ENCODE measurements at places on chromosomes 7 and 10. TPM values are rescaled to one million over a fixed set of nuclear protein-coding genes. Genes with fewer than 3 reads are reported as not detected.

- H3K27me3 ChIP-seq, result peaks cover 51% of the 10 kb centered on the region
- no peak for DNase-seq
- H3K4me3 ChIP-seq, result no peak overlapping the region
- H3K36me3 ChIP-seq, result no peaks in the 10 kb centered on the region
Measured at GRCh38 chr10:75418293-75418692, 13.1 kb upstream of the LRMDA start.

DNA sequence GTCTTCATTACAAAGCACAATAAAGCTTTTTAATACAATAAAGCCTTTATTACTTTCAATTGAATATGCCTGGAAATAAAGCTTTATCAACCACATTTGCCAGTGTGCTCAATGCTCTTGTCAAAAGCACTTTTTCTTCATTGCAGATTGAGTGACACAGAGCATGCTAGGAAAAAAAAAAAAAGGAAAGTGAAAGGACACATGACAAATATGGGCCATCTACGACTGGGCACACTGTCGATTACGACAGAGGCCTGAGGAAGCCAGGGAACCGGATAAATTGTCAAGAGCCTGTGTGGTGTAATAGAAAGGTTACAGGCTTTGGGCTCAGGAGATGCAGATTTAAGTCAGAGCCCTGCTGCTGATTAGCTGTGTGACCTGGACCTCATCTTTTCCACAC is 84.8 kb upstream of the LRGUK start:
- H3K4me3 ChIP-seq, result no peak overlapping the region
- H3K27ac ChIP-seq, result no peak overlapping the region
- H3K36me3 ChIP-seq, result peaks cover under 1% of the 10 kb centered on the region
- no peaks in the 10 kb centered on the region for H3K27me3 ChIP-seq

DNA sequence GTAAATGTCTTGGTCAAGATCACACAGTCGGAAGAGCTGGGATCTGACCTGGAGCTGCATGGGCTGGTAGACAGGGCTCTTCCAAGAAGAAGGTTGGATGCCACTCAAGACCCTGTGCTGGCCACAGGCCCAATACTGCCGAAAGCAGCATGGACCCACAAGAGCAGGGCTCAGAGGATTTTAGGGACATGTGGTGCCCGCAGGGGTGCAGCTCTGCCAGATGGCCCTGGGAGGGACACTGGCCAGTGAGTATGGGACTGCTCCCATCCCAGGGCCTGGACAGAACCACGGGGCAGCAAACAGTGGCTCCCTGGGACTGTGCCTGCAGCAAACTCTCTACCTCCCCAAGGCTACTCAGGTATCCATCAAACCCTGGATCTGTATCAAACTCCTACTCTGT is 12.4 kb downstream of the MAT1A start:
- H3K27ac ChIP-seq, result no peak overlapping the region
- H3K27me3 ChIP-seq, result peaks cover 9% of the 10 kb centered on the region
- no peak overlapping the region for H3K4me3 ChIP-seq
- no peak for DNase-seq
- peaks cover 13% of the 10 kb centered on the region for H3K4me1 ChIP-seq

DNA sequence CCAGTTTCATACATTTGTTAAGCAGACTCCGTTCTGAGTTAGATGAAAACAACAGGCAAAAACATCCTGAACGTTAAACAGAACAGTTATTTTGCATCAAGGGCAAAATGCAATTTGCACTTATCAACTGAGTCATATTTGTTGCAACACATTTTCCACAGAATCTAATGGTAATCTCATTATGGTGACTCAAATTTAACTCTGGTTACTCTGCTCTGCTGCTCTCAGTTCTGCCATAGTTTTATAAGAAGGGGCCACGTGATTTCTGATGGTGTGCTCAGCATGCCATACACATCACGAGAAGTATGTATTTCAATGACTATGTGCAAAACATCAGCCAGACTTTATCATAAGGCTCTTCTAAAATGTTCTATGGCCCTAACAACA is 148.8 kb downstream of the CHCHD3 start:
- H3K36me3 ChIP-seq, result peaks cover 2% of the 10 kb centered on the region
- no peaks in the 10 kb centered on the region for H3K27me3 ChIP-seq
- H3K27ac ChIP-seq, result no peak overlapping the region
- H3K4me3 ChIP-seq, result no peak overlapping the region
- no peak for DNase-seq

- no peaks in the 10 kb centered on the region for H3K4me1 ChIP-seq
- no peak overlapping the region for H3K4me3 ChIP-seq
- H3K27ac ChIP-seq, result no peak overlapping the region
- DNase-seq, result no peak
- H3K36me3 ChIP-seq, result no peaks in the 10 kb centered on the region
- no peaks in the 10 kb centered on the region for H3K27me3 ChIP-seq
Measured at GRCh38 chr7:119761776-119762175, 511.2 kb upstream of the KCND2 start.

DNA sequence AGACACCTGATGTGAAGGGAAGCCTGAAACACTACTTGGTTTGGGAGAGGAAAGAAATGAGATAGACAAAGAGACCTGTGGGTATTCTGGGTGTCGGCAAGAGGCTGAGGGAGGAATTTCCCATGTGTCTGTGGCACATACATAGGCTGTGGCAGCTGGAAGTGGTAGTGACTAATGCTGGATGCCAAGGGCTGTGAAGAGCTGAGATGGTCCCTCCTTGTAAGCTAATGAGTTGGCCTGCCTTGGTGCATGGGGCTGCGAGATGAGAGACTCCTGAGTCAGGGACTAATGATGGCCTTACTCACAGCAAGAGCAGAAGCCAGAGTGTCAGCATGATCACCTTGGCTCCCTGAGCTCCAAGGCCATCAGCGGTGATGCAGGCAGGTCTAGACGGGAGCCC is 119.0 kb upstream of the EEPD1 start:
- no peak overlapping the region for H3K4me3 ChIP-seq
- H3K27ac ChIP-seq, result no peak overlapping the region
- H3K4me1 ChIP-seq, result peaks cover 7% of the 10 kb centered on the region
- H3K27me3 ChIP-seq, result peaks cover 15% of the 10 kb centered on the region

- H3K4me1 ChIP-seq, result peaks cover 31% of the 10 kb centered on the region
- H3K27ac ChIP-seq, result no peak overlapping the region
- no peaks in the 10 kb centered on the region for H3K36me3 ChIP-seq
- no peaks in the 10 kb centered on the region for H3K27me3 ChIP-seq
- no peak for DNase-seq
Measured at GRCh38 chr7:46286356-46286755, 365.3 kb upstream of the IGFBP3 start.

DNA sequence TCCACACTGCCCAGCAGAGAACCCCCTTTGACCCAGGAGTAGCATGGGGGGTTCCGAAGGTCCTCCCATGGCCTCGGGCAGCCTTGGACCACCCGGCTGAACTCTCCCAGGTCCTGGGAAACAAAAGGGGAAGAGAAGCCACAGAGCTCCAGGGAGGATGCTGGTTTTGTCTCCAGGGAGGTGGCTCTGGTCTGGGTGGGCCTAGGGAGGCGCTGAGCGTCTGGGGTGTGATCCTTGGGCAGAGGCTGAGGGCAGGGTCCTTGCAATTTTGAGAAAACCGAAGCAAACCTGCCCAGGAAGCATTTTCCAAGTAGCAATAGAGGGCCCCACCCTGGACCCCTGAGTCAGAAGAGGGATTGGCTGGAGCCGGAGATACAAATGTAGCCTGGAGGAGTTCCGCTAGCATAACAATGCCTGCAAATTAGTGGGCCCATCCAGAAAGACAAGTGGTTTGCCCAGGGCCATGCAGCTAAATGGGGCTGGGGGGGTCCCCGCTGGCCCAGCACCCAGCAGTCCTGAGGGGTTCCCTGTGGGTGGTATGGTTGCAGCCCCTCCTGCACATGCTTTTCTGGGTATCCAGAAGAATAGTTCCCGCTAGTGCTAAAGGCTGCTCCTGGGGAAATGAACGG is 2.0 kb downstream of the UTF1 start:
- peaks cover 67% of the 10 kb centered on the region for H3K27me3 ChIP-seq
- H3K36me3 ChIP-seq, result no peaks in the 10 kb centered on the region
- H3K4me1 ChIP-seq, result peaks cover 2% of the 10 kb centered on the region
- no peak overlapping the region for H3K27ac ChIP-seq
- DNase-seq, result no peak
- H3K4me3 ChIP-seq, result peak overlapping the region; percentile 37

DNA sequence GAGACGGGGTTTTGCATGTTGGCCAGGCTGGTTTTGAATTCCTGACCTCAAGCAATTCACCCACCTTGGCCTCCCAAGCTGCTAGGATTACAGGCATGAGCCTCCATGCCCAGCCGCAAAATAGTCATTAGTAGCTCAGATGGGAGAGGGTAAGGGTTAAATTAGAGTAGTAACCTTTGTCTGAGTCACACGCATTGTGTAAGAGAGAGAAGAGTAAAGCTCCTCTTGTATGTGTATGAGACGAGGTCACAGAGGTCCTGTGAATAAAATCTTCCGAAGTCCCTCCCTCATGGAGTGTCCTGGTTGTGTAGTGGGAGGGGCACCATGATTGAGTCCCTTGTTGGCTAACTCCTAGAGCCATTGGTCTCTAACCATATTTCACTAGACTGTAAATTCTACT is 85.2 kb upstream of the CDC14C start:
- no peaks in the 10 kb centered on the region for H3K36me3 ChIP-seq
- no peak overlapping the region for H3K27ac ChIP-seq
- no peak for DNase-seq

DNA sequence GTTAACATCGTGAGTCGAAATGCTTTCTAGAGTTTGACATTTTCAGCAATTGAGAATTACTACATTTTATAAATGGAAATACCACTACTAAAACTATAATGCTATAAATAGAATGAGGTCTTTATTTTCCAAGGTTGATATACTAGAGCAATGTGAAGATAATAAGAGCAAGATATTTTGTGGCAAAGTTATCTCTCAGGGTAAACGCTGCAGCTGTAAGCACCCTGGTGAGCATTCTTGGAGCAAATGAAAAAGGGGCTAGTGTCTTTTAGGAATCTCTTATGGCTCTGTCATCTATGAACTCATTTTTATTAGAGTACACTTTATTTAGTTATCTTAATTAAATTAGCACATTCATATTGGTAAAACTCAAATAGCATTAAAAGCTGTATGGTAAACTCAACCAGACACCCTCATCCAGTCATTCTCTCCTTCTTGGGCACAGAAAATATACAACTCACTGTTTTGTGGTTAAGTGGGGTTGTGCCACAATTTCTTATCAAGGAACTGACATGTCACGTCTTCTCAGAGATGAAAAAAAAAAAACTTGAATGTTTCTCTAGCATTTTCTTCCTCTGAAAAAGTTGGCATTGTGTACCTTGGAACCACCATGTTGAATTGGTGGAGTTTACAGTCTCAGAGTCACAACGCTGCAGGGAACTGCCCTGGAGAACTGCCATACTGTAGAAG is 289.5 kb upstream of the PFKP start:
- H3K4me3 ChIP-seq, result no peak overlapping the region
- DNase-seq, result no peak
- peaks cover 37% of the 10 kb centered on the region for H3K27me3 ChIP-seq
- H3K36me3 ChIP-seq, result no peaks in the 10 kb centered on the region

- no peaks in the 10 kb centered on the region for H3K27me3 ChIP-seq
- H3K36me3 ChIP-seq, result no peaks in the 10 kb centered on the region
- peaks cover 58% of the 10 kb centered on the region for H3K4me1 ChIP-seq
- DNase-seq, result no peak
- H3K4me3 ChIP-seq, result peak overlapping the region; percentile 96
Measured at GRCh38 chr7:32890793-32891042, 842 bp downstream of the KBTBD2 start.

The PGAM1 gene
- total RNA-seq, result 137 TPM

The CLDN4 gene
- total RNA-seq, result 172 TPM

The OR2A5 gene
- not detected for total RNA-seq

The PITX3 gene
- total RNA-seq, result not detected

The ZNF365 gene
- not detected for total RNA-seq

The FBXL13 gene
- 9.2 TPM for total RNA-seq

All from progenitor cell of endocrine pancreas (in vitro differentiated cells).